ENCODE measurements at places on chromosomes 1 and 21.

- no peak for DNase-seq
Measured at GRCh38 chr1:35386959-35387358, 118.5 kb downstream of the ZMYM4 start.

DNA sequence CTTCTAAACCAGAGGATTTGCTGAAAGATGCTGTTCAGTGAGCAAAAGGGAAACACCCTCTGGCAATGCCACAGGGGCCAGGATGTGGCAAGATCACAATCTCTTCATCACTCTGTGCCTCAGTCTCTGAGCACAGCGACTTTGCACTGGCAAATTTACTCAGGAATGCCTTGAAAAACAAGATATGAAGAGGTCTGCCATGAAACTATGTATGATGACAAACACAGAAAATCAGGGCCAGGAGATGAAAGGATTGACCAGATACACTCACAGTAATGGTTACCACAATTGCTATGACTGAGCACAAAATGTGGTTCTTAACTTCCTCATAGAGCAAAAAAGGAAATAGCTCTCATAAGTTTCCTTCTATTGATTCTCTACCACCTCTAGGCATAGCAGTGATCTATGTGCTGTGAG, 5.8 kb downstream of the TTC13 start:
- peak; percentile 69 for DNase-seq

- peak; percentile 26 for DNase-seq
Measured at GRCh38 chr1:230621324-230622030, 20.8 kb upstream of the COG2 start.

- DNase-seq = peak; percentile 6
Measured at GRCh38 chr1:87024936-87025540, 110.6 kb downstream of the HS2ST1 start.

DNA sequence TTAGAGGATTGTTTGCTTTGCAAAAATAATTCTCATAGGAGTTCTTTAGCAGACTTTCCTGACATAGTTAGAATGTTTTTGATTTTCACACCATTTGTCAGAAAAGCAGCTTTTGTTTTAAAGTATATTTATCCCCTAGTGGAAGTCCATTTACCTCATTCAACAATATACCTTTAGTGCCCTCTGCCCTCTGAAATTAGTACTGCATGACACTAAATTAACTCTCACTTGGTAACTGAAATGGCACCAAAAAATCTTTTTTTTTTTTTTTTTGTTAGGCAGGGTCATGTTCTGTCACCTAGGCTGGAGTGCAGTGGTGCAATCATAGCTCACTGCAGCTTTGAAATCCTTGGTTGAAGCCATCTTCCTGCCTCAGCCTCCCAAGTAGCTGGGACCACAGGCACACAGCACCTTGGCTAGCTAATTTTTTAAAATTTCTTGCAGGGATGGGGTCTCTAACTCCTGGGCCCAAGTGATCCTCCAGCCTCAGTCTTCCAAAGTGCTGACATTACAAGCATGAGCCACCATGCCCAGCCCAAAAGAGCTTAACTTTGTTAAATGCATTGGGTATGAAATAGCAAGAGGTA, 13.6 kb downstream of the LRRC42 start:
- DNase-seq = no peak

Data from inflammatory macrophage treated with lipopolysaccharide for 1 hour (primary cell).